ENCODE measurements at places on chromosomes 16 and 17.

DNA sequence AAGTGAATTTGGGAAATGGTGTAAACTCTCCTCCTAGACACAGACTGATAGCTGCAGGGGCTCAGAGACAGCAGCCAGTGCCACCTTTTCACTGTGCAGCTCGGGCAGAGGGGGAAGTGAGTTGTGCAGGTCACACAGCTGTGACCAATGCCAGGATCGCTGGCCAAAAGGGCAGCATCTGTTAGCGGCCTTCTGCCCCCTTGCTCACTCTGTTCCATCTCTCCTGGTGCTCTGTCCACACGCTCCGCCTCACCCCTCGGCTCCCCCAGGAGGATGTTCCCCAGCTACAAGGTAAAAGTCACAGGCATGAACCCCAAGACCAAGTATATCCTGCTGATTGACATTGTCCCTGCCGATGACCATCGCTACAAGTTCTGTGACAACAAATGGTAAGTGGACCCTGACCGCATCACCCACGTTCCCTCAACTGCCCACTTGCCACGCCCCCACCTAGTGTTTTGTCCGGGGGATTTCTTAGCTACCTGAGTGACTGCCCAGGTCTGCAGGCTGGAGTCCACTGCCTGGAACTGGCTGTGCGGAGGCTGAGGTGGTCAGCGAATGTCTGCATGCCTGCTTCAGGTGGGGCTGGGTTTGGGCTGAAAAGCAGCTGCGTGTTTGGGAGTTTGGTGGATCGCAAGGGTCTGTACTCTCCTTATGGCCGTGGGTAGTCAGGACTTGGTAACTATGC is 13.5 kb downstream of the TBX4 start:
- no peak for DNase-seq

- DNase-seq = no peak
Measured at GRCh38 chr17:2395258-2396181, 5.3 kb downstream of the MNT start.

GRCh38 chr17:5237541-5238016 is 2.9 kb upstream of the SCIMP start:
- DNase-seq = peak; percentile 48

- DNase-seq = no peak
Measured at GRCh38 chr17:68400404-68400735, 56.9 kb downstream of the WIPI1 start.

- DNase-seq = no peak
Measured at GRCh38 chr17:35799942-35800341, 4.5 kb upstream of the MMP28 start.

DNA sequence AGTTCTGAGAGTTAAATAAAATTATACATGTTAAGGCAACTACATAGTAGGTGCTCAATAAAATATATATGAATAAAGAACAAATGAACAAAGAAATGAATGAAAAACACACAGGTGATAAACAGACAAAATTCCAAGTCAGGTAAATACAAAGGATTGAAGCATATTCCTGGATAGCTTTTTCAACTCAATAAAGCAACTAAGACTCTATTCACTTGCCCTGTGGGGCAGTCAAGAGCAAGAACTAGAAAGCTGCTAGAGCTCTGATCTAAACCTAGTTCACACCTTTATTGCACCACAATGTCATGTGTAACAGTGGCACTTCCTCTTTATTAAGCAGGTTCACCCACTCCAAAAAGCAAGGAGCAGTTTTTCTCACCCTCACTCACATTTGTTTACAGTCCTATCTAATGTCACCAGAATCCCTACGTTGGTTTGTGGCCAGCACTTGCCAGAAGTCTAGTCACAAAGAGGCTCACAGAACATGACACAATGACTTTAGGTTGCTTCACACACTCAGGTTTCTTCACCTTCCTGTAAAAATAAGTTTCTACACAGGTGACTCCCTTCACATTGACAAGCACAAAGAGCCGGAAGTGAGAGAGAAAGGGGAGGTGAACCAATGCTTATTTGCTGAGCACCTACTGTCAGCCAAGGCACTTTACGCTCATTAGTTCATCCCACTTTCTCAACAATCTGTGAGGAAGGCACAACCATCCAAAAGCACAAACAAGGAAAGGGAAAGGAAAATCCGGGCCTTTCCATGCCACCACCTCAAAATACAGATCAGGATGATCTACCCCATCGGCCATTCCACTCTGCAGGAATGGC is 70.8 kb downstream of the XPO6 start:
- DNase-seq = no peak

DNA sequence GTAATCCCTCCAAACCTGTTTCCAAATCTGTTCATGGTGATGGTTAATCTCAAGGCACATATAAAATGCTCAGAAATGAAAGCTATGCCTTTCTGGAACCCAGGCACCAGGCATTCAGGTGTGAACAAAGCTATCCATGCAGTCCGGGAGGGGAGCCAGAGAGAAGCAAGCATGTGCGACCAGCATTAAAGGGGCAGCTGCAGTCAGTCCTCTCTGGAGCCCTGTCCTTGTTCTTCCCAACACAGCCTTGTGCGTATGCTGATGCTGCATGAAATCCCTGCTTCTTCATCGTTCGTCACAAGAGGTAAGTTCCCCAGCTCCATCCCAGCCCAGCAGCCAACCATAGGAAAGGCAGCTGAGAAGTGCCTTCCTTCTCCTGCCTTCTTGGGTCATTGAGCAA is 148.7 kb downstream of the GRIN2A start:
- DNase-seq = no peak

- peak; percentile 71 for DNase-seq
Measured at GRCh38 chr16:57475711-57476339, 10.5 kb downstream of the DOK4 start.

DNA sequence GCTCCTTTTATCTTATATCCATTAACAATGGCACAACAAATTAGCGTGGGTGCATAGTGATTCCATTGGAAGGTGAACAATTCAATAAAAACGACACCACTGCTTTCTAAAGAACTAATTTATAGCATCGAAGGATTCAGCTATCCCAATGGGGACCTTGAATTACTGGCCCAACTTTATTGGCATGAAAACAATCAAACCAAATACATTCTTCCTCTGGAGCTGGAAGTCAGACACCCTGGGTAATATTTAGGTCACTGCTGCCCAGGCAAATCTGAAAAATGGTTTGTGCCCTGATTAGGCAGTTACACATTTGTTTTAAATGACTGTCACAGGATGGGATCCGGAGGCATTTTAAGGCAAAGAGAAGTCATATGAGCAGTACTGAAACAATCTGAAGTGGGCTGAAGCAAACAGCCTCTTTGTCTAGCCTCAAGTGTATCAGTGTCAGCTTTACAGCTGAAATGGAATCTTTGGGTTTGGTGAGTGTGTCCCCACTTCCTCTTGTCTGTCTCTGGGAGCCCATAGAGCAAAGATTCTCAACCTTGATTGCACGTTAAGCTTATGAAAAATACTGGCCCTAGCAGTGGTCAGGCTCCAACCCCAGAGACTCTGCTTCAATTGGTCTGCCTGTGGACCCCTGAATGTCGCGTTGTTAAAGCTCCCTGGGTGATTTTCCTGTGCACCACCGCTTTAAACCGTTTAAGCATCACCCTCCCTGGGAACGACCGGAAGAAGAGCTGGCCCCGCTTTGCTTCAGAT is 30.3 kb downstream of the CDK5R1 start:
- no peak for DNase-seq

DNA sequence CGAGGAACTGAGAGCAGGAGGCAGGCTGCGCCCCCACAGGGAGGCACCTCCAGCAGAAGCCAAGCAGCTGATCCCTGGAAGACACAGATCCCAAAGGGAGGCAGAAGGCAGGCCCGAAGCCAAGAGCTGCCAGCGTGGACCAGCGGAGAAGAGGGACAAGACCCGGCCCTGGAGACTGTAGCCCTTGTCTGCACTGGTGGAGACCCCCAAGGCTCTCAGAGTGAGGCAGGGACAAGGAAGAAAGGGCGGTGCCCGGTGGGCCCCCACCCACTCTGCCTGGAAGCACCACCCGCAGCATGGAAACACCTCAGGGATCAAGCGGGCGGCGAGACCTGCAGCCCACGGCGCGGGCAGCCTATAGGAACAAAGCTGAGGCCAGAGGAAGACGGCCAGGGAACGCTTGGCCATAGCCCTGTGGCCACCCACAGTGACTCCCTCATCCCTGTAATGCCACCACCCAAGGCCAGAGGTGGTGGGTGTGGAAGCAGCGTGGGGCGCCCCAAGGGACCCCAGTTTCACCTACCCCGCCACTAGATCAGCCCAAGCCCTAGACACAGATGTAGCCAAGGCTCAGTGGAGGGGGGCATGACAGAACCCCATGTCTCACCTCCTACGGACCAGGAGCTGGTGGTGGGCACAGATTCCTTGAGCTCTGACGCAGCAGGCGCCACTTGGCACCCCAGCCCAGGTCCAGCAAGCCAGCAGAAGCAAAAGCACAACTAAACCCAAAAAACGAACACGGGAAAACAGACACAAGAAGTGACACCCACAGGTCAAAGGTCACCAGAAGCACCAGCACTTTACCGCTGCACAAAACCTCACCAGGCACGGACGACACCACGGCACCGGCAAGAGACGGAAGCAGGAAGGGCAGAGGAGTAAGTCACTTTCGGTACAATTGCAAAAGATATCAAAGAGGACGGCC is 2.9 kb upstream of the SIRT7 start:
- no peak for DNase-seq

DNA sequence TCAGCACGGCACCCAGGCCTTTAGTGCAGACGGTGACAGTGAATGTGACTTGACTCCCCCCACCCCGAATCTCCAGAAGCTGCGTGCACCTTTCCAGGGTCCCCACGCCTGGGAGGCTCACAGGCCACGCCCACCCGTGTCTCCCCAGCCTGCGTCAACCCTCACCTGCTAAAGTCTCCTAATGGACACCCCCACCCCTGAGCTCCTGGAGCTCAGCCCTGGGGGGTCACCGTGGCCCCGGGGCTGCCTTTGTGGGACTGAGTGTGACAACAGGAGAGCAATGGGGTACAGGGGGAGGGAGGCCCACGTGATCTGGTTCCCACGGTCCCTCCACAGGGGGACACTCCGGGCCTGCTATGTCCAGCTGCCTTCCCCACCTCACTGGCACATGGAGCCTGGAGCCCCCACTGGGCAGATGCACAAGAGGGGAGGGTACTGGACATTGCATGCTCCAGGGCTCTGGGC is 7.4 kb upstream of the FASN start:
- DNase-seq = no peak

GRCh38 chr17:74595037-74595750 is 3.1 kb upstream of the CD300LD start:
- DNase-seq = no peak

- no peak for DNase-seq
Measured at GRCh38 chr16:79869304-79870015, 268.9 kb upstream of the MAF start.

GRCh38 chr16:48831076-48831722 is 221.2 kb upstream of the N4BP1 start:
- DNase-seq = no peak

DNA sequence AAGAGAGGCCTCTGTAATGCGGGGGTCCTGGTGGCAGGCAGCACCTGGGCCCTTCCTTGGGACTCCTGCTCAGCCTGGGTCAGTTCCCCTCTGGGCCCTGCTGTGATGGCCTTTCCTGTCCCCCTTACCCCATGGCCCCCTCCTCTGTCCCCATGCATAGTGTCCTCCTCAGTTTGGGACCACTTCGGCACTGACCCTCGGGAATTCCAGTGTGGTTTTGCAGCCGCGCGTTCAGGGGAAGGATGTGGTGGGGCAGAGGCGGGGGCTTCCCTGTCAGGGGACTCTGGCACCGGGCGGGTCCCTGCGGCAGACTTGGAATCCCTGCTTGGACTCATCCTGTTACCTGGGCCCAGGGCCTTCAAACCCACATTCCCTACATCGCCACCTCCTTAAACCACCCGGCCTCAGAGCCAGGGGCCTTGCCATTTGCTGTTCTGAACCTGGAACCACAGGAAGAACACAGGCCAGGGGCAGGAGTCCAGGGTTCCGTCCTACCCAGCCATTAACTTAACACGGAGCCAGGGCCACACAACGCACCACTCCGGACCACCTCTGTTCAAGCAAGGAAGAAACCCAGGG is 31.4 kb upstream of the EIF1 start:
- DNase-seq = no peak

GRCh38 chr16:48250520-48251278 is 3.4 kb upstream of the ABCC11 start:
- DNase-seq = no peak

DNA sequence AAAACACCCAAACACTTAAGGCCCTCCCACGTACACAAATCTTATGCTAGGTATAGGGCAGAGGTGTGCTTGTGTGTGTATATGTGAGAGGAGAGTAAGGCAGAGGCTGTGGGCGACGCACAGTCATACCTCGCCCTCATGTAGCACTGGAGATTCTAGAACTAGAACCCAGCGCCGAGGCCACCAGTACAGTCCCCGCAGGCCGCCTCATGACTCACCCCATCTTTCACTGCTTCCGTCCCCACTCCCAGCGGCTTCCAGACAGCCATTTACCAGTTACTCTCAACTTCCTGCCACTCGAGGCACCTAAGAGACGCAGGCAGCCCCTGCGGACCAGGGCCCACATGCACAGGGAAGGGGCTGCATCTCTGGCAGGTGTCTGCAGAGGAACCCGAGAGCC is 23.2 kb upstream of the CYTH1 start:
- DNase-seq = no peak

- DNase-seq = no peak
Measured at GRCh38 chr17:61659437-61659836, 68.4 kb upstream of the NACA2 start.

DNA sequence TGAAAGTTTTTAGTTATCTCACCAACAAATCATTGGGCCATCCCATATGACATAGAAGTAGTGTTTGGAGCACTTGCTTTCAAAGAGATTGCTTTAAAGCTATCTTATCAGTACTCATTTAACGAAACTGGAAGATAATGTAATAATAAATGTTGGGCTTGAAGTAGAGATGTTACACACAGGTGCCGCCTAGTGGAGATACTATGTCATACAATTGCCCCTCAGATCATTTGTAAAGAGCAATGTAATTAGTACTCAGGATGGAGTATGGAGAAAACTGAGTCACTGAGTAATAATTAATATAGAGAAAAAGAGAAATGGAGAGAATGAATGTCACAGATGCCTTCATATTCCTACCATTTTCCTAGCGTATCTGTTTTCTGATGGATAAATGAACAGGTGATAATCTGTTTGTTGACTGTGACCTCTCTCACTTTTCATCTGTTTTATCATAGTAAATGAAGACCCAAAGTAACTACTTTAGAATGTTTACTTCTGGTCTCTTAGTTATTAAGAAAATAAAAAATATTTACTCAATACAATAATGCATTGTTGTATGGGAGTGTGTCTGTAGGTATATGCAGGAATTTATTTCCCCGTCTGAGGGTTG is 80.4 kb downstream of the EFCAB5 start:
- no peak for DNase-seq

- DNase-seq = no peak
Measured at GRCh38 chr17:50916708-50917417, 50.7 kb upstream of the TOB1 start.

- DNase-seq = no peak
Measured at GRCh38 chr17:6691546-6691945, 21.6 kb downstream of the SLC13A5 start.

DNA sequence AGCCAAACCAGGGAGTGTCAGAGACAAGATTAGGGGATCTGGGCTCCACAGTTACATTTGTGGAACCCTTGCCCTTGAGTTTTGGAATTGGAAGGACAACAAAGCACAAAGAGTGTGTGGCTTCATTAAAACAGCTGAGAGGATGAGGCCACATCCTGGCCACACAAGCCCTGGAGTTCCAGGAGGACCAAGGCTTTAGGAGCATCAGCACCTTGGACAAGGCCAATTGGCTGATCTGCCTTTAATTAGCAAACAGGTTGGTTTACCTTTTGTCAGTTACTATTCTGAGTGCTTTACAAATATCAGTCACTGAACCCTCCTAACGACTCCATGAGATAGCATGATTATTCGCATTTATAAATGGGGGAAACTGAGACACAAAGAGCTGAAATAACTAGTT is 54.7 kb downstream of the SLC6A2 start:
- peak; percentile 38 for DNase-seq

- DNase-seq = no peak
Measured at GRCh38 chr17:18959845-18960240, 7.9 kb downstream of the SLC5A10 start.

Data from Caco-2 (cell line).